ENCODE measurements at places on chromosomes 6 and 20.

GRCh38 chr20:54431156-54431944 is 44.0 kb upstream of the DOK5 start:
- peak; percentile 11 for DNase-seq

GRCh38 chr6:29516108-29516507 is 28.4 kb upstream of the MAS1L start:
- no peak for DNase-seq

DNA sequence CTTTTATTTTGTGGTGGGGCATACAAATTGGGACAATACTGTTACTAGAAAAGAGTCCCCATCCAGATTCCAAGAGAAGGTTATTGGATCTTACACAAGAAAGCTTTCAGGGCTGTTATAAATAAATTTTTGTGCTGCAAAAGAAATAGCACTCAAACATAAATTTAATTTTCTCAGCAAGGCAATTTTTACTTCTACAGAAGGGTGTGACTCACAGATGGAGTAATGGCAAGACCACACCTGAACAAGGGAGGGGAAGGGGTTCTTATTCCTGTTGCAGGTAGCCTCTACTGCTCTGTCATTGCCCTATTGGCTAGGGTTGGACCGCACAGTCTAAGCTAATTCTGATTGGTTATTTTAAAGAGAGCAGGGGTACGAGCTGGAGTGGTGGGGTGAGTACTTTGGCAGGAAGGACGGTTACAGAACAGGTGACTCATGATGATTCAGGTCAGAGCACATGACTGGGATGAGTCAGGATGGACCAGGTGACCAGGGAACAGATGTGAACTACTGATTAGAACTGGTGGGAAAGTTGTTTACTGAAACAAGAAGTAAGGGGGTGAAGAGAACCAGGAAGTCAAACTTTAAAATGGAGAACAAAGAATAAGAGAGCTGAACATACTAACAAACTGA is 41.1 kb downstream of the CNR1 start:
- no peak for DNase-seq

- DNase-seq: peak; percentile 34
These were observed 45.4 kb upstream of the AIG1 start for GRCh38 chr6:143015300-143015706.

- no peak for DNase-seq
These were observed 10.4 kb downstream of the IGF2R start for GRCh38 chr6:159979136-159979874.

- no peak for DNase-seq
These were observed 73.6 kb downstream of the TBC1D32 start for GRCh38 chr6:121260651-121261102.

DNA sequence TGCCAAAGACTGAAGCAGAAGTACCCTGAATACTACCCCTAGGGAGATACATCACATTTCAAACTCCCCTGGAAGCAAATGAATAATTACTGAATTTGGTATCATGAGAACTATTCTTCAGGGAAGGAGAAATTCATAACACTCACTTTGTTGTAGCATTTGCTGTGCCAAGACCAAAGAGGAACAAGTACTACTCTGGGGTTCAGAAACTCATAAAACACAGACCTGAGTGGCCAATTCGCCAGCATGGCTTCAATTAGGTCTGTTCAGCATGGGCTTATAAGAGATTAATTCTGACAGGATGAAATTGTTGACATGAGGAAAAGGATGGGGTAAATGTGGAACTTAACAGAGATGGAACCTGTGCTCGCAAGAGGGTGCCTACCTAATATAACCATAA is 6.5 kb downstream of the ELOVL5 start:
- no peak for DNase-seq

- no peak for DNase-seq
These were observed 21.9 kb downstream of the TOP1 start for GRCh38 chr20:41050361-41051008.

- no peak for DNase-seq
These were observed 10.6 kb downstream of the CEP250 start for GRCh38 chr20:35465976-35466375.

GRCh38 chr6:123941855-123942254 is 138.2 kb downstream of the NKAIN2 start:
- no peak for DNase-seq

DNA sequence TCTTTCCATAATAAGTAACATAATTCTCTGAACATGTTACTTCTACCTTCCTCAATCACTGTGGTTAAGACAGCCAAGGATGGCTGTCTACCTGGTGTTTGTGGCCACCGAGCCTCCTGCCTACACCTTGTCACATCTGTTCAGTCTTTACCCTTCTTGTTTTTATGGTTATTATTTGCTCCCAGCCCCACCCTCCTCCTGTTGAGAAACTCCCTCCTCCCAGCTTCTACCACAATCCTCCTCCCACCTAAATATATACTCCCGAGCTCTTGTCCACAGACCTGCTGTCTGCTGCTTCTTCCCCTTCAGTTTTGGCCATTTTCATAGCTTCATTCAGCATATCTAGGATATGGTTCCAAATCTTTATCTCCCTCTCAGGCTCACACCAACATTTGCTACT is 35.7 kb upstream of the GABRR1 start:
- DNase-seq: no peak

- DNase-seq: no peak
These were observed 200.9 kb downstream of the EDN1 start for GRCh38 chr6:12490904-12491571.

GRCh38 chr20:31330893-31331292 is 22.5 kb upstream of the DEFB116 start:
- DNase-seq: no peak

DNA sequence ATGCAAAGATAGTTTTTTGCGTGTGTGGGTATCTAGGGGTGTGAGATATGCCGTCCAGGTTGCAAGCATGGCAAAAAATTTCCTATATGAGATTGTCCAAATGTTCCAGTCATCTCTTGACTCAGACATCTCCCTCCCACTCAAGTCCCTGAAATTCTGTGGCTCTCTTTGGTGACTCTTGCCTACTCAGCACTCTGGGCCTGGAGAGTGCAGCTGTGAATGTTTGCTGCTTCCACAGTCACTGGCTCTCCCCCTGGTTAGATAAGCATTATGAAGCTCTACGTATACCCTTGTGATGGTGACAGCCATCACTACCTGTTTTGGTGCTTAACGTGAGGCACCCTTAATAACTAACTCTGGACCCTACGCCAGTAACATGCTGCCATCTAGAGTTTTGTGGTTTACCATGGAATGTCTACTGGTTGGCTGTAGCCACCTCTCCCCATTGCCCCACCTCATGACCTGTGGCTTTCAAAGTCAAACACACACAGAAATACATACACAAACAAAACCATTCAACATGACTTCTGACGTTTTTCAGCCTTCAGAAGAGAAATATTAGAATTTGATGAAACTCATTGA is 621.9 kb upstream of the CITED2 start:
- no peak for DNase-seq

DNA sequence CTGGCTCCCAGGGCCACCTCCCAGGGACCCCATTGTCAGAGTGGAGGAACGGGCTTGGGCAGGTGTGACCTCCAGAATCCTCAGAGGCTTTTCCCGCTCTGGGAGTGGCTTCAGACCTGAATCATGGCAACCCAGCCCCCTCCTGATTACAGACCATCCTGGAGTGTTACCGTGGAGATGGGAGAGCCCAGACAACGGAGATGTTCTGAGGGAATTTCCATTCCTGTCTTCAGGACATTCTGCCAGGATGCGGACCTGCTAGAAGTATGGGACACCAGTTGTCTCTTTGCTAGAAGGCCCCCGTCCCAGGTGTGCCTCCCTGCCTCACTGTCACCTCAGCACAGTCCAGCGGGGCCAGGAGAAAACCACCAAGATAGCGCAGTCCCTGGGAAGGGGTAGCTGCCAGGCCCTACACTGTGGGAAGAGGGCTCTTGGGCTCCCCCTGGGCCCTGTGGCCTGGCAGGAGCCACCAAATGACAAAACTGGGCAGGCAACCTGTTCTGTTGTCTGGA is 109.9 kb downstream of the PSMB1 start:
- no peak for DNase-seq

DNA sequence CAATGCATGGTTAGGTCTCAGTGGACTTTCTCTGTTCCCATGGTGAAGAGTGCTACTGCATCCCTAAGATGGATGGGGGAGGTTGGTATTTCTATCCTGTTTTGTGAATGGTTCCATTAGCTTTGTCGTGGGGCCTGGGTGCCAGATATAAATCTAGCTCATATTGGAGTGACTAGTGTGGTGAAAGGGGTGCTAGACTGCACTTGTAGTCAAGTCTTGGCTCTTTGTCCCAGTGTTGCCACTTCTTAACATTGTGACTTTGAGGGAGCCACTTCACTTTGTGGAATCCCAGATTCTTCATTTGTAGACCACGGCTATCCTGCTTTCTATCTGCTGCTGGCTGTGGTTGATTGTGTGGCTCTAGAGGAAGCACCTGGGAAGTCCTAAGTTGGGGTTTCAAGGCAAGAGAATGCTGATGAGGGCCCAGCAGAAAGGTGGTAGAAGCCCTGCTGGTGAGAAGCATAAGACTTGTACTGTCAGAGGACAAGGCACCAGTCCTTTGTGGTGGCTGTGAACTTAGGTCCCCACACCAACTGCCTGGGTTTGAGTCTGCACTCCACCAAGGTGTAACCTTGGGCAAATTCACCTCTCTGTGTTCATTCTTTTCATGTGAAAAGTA is 44.1 kb downstream of the VAPB start:
- no peak for DNase-seq

DNA sequence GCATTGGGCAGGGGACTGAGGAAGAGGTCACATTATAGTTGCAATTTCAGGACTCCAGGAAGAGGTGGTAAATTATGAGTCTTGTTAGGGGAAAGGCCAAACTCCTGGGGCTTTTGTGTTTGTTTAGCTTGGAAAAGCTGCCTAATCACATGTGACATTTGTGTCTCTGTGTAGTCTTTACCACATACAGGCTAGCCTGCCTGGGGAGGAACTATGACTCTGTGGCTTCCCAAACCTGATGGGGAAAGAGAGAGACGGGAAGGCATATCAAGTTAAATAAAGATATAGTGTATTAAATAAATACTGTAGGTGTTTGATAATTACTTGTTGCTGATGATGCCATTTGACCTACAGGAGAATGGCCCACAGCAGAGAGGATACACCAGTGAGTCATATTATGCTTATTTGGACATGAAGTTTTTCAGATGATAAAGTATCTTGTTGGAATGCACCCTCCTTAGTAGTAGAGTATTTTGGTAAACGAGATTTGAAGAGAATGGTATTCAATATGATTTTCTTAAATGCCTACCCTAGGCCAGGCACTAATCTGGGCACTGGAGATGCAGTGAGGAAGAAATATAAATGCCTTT is 4.0 kb downstream of the BLTP3A start:
- DNase-seq: no peak

GRCh38 chr6:20377623-20378265 is 23.9 kb upstream of the E2F3 start:
- peak; percentile 3 for DNase-seq

GRCh38 chr6:44036699-44037101 is 90.6 kb downstream of the MRPL14 start:
- no peak for DNase-seq

GRCh38 chr20:47719625-47720024 is 65.7 kb downstream of the SULF2 start:
- no peak for DNase-seq

GRCh38 chr20:22962567-22963439 is 72.3 kb upstream of the SSTR4 start:
- no peak for DNase-seq

DNA sequence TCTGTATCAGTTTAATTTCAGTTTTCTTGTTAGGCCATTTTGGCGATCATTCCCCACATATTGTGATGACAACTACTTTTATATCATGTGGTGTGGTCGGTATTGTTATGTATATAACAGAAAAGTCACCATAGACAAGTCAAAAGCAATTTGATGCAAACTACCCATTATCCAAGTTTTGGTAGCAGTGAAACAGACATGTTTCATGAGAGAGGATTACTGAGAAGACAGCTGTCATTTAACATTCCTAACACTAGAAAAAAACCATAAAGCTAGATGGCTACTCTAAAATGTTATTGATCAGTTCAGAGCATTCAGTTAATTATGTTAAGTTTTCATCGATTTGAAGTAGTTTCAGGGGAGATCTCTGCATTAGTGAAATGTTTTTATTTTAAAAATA is 462.1 kb upstream of the SOX4 start:
- no peak for DNase-seq

DNA sequence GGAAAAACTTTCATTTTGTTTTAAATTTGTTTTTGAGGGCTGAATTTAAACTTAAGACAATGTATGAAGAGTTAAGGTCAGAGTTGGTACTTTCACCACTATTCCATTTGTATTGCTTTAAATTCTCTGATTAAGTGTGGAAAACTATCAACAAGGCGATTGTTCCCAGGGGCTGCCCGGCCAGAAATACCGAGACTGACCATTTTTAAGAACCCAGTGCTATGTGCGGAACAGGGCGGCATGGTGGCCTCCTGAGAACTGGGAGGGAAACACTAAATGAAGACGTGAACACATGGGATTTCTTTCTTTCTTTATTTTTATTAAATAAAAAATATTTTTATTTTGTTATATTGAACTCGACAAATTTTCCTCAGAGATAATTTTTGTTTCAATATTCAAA is 221.2 kb upstream of the QKI start:
- peak; percentile 40 for DNase-seq

GRCh38 chr6:4506792-4507191 is 269.4 kb upstream of the CDYL start:
- no peak for DNase-seq
